ENCODE measurements at places on chromosomes 13 and 19.
A peak's percentile ranks its signal among the peaks of the same experiment; 100 is the strongest.

DNA sequence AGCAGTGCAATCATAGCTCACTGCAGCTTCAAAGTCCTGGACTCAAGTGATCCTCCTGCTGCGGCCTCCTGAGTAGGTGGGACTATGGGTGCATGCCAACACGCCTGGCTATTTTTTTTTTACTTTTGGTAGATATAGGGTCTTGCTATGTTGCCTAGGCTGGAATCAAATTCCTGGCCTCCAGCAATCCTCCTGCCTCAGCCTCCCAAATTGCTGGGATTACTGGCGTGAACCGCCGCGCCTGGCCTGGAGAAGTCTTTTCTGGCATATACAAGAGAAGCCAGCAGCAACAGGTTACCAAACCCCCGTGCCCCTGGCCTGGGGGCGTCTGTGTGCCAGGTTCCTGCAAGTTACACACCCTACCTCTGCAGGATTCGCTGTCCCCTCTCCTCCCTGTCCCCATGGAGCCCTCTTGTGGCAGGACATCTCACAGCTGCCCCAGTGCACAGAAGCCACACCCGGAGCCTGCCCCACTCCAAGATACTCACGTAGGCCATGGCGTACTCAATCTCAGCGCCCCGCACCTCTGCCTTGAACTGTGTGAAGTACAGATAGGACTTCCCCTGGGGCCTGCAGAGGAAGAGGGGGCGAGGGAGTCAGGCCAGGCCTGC lies 9.9 kb downstream of the MYDGF start:
- peak; percentile 27 for DNase-seq

DNA sequence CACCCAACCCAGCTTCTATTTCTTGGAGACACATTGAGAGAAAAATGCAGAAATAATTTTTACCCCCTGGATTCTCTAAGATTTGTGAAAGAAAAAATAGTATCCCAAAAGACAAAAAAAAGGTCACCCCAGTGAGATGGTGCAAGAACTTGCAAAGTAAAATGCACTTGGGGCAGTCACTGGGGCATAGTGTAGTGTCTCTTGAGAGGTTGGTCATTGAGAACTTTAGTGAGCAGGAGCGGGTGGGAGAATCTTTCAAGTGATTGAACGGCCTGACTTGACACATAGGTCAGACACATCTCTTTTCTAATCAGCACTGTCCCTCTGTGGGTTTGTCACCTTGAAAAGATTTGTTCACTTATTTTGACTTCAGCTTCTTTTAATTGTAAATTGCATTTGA lies 2.4 kb downstream of the ZNF85 start:
- DNase-seq = no peak

DNA sequence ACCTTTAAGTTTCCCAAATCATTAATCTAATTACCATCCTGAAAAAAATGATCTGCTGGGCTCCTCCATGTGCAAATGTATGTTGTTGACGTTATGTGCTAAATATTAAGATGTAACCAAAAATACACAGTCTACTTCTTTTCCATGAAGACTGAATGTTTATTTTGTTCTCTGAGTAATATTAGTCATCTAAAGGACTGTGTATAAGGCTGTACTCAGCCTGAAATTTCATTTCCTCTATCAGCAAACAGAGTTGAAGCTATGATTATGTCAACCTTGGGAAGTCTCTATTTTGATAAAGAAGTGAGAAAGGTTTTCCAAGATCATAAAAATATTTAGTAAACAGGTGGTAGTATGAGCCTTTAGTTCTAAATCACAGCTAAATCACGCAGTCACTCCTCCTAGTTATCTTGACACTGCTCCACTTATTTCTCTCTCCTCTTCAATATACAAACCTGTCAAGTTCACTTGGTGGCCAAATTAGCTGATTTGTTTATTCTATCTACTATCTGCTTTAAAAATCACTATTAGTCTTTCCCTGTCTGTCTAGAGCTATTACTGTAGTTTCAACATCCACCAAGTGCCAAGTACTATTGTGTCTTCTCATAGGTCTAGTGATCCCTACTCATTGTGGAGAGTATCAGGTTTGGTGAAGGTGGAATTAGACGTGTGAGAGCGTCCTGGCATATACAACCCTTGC lies 211.7 kb upstream of the STARD13 start:
- DNase-seq = no peak

DNA sequence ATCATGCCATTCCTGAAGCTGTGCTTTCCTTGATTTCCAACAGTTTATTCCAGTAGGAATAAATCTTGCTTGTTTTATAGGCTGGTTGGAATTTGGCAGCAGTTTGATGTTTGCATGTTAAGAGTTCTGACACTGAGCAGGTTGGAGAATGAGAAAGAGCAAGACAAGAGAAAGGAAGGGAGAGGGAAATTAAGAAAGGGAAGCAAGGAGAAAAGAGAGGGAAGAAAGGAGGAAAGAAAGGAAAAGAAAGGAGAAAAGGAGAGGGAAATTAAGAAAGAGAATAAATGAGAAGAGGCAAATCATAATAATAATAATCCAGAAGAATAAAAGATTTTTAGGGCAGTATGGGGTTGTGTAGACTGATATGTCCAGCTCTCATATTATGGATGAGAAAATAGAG lies 28.4 kb upstream of the UQCRFS1 start:
- DNase-seq = no peak

- peak; percentile 49 for DNase-seq
Observed at GRCh38 chr19:47095476-47096099, 18.0 kb downstream of the ZC3H4 start.

GRCh38 chr13:114101358-114102130 lies 30.9 kb downstream of the RASA3 start:
- DNase-seq = no peak
